Psoas muscle (tissue), 8 donors: ENCODE measurements at places on chromosomes 11 and 22. TPM values are rescaled to one million over a fixed set of nuclear protein-coding genes. Genes with fewer than 3 reads are reported as not detected.

The POU2AF1 gene
- polyA plus RNA-seq, result not detected

The CBY1 gene
- 24.5 TPM for polyA plus RNA-seq

The GAS2 gene
- 0.51 TPM for polyA plus RNA-seq

The ANAPC15 gene
- polyA plus RNA-seq, result 49.2 TPM

- DNase-seq, result no peak
- H3K4me1 ChIP-seq, result peaks cover 34% of the 10 kb centered on the region
- no peaks in the 10 kb centered on the region for H3K36me3 ChIP-seq
- no peaks in the 10 kb centered on the region for H3K27me3 ChIP-seq
- no peak overlapping the region for H3K4me3 ChIP-seq
Observed at GRCh38 chr11:11871991-11872401, 30.2 kb downstream of the USP47 start.

GRCh38 chr22:39296981-39297489 lies 22.4 kb downstream of the RPL3 start:
- no peak for DNase-seq
- no peak overlapping the region for H3K27ac ChIP-seq
- no peak overlapping the region for H3K4me3 ChIP-seq
- H3K4me1 ChIP-seq, result peaks cover 33% of the 10 kb centered on the region
- no peaks in the 10 kb centered on the region for H3K27me3 ChIP-seq

GRCh38 chr11:34379539-34379938 lies 21.7 kb upstream of the ABTB2 start:
- DNase-seq, result no peak
- H3K4me1 ChIP-seq, result no peaks in the 10 kb centered on the region
- H3K36me3 ChIP-seq, result no peaks in the 10 kb centered on the region
- no peak overlapping the region for H3K27ac ChIP-seq
- no peaks in the 10 kb centered on the region for H3K27me3 ChIP-seq

- no peaks in the 10 kb centered on the region for H3K4me1 ChIP-seq
- H3K27me3 ChIP-seq, result no peaks in the 10 kb centered on the region
- no peaks in the 10 kb centered on the region for H3K36me3 ChIP-seq
- no peak for DNase-seq
- no peak overlapping the region for H3K4me3 ChIP-seq
- no peak overlapping the region for H3K27ac ChIP-seq
Observed at GRCh38 chr11:21630934-21631478, 561.9 kb upstream of the ANO5 start.

DNA sequence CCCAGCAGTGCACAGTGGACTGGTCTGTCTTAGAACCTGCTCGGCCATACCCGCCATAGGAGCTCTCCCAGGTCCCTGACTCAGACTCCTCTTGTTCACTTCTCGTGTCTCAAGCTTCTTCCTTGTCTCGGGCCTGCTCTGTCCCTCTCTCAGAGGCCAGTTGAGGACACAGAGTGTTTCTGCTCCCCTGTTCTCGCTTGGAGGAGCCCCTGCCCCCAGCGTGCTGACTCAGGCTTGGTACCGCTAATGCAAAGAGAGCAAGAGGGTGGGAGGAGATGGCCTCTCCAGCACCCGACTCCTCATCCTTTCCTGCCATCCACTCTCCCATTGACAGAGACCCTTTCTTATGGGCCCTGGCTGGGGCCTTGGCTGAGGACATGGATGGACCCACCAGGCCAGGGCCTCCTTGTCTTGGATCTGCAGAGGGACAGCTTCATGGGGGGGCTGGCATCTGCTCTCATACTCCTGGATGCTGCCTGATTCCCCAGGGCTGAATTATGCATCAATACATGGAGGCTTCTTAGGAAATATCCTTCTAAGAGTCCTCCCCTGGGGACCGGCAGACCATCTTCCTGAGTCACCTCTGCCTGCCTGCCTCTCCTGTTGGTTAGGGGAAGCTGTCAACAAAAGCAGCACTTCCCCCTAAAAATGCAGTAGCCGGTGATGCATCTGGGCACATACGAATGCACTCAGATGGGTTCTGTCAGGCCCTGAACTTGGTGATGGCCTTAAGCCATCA lies 15.9 kb downstream of the TSPAN18 start:
- no peak overlapping the region for H3K4me3 ChIP-seq
- no peaks in the 10 kb centered on the region for H3K36me3 ChIP-seq
- DNase-seq, result no peak

GRCh38 chr11:27696115-27696514 lies 4.1 kb downstream of the BDNF start:
- no peaks in the 10 kb centered on the region for H3K4me1 ChIP-seq
- DNase-seq, result no peak
- H3K4me3 ChIP-seq, result no peak overlapping the region
- peaks cover 1% of the 10 kb centered on the region for H3K27me3 ChIP-seq
- no peak overlapping the region for H3K27ac ChIP-seq
- H3K36me3 ChIP-seq, result no peaks in the 10 kb centered on the region

GRCh38 chr11:59807047-59807610 lies 3.4 kb downstream of the MRPL16 start:
- DNase-seq, result no peak
- H3K4me3 ChIP-seq, result no peak overlapping the region
- peaks cover 4% of the 10 kb centered on the region for H3K36me3 ChIP-seq
- H3K27me3 ChIP-seq, result no peaks in the 10 kb centered on the region
- no peak overlapping the region for H3K27ac ChIP-seq
